ENCODE measurements at places on chromosomes 2 and 18.

- no peak for DNase-seq
Measured at GRCh38 chr2:216665717-216666116, 29.6 kb downstream of the IGFBP5 start.

DNA sequence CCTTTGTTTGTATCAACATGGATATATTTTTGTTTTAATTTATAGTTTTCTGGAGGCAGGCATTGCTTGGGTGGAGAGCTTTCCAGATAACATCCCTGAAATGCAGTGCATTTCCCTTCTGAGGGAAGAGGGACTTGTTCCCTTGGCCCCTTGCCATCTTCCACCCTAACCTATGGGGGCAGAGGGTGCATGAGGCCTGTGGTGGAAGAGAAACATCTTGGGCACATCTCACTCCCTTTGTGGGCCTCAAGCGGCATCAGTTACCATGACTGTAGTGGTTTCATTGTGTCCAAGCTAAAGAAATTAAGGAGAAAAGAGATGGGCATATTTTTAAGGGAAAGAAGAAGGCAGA lies 5.3 kb upstream of the RPL37A start:
- no peak for DNase-seq

- no peak for DNase-seq
Measured at GRCh38 chr2:98917031-98917471, 19.0 kb downstream of the CRACDL start.

- no peak for DNase-seq
Measured at GRCh38 chr2:226847090-226847489, 11.2 kb downstream of the RHBDD1 start.

- DNase-seq: no peak
Measured at GRCh38 chr18:31680831-31681568, 3.4 kb downstream of the B4GALT6 start.

GRCh38 chr2:111924617-111925107 lies 26.3 kb downstream of the MERTK start:
- DNase-seq: no peak

GRCh38 chr2:224312741-224313140 lies 89.2 kb downstream of the FAM124B start:
- no peak for DNase-seq

DNA sequence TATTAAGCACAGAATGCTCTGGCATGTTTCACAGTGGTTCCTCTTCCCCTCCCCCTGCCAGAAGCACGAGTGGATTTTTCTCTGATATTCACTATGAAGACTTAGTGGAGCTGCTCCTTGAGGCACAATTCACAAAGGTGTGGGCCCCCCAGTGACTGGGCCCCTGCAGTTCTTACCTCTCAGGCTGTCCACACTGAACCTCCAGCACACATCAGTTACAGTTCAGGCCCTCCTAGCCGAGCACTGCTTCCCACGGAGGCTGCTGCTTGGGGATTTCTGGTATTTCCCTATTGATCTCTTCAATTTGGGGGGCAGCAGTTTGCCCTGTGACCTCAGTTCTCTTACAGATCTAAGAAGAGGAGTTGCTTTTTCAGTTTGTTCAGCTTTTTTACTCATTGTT lies 236.1 kb downstream of the SH3RF3 start:
- no peak for DNase-seq

- DNase-seq: no peak
Measured at GRCh38 chr2:217794133-217794986, 208.4 kb downstream of the TNS1 start.

DNA sequence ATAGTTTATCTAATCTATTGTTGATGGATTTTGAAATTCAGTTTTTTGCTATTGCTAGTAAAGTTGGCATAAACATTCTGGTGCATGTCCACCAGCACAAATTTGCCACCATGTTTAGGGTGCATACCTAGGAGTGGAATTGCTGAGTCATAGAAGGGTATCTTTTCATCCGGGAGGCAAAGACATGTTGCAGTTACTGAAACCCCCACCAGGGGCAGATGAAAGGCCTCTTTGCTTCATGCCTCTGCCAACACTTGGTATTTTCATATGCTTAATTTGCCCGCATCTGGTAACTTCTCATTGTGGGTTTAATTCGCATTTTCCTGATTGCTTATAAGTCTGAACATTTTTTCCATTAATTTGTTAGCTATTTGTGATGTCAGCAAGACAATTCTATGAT lies 8.2 kb downstream of the DCC start:
- peak; percentile 17 for DNase-seq
